ENCODE measurements at places on chromosomes 5 and 9. TPM values are rescaled to one million over a fixed set of nuclear protein-coding genes. Genes with fewer than 3 reads are reported as not detected.
A peak's percentile ranks its signal among the peaks of the same experiment; 100 is the strongest.

- DNase-seq = peak; percentile 76
Observed at GRCh38 chr9:96169484-96169883, 132.5 kb downstream of the HSD17B3 start.

GRCh38 chr5:168147568-168148360 lies 143.7 kb upstream of the WWC1 start:
- no peak for DNase-seq

DNA sequence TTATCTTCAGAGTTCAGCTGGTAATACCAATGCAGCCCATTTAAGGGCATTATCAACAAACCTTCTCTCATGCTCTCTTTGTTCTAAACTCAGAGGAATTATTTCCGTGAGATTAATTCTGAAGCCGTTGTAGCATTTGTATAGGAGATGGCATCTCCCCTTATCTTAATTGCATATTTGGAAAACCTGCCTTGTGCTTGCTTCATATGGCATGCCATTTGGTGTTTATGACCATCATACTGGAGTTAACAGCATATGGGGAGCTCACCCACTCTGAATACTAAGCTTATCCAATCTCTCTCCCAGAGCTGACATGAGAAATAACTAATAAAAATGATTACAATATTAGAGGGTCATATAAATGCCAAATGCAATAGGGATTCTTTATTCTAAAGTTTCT lies 243.2 kb downstream of the BRINP1 start:
- DNase-seq = no peak

GRCh38 chr9:31470051-31470450 lies 914.4 kb upstream of the ACO1 start:
- no peak for DNase-seq

DNA sequence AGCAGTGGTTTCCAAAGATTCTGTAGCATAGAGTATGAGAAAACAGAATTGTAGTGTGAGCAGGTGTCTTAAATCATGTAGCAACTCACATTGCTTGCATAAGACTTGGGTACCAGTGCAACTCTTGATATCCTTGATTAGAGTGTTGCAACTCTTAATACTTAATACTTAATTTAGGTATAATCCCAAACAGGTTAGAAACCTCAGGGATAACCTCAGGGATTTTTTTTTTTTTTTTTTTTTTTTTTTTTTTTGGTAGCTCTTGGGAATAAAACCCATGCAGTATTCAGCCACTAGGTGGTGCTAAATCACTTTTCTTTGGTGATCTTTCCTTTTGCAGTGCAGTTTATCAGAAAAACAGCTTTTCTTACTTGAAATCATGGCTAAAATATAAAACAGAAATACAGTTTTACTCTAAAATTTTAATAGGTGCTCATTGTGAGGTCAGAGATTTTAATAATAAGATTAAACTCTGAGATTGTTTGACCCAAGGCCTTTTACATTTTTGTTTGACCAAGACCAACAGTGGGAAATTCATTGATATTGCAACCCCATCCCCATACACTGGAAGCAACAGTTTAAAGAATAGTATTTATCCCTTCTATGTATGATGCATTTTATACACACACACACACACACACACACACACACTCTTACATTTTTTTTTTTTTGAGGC lies 55.3 kb downstream of the ERAP1 start:
- peak; percentile 35 for DNase-seq

DNA sequence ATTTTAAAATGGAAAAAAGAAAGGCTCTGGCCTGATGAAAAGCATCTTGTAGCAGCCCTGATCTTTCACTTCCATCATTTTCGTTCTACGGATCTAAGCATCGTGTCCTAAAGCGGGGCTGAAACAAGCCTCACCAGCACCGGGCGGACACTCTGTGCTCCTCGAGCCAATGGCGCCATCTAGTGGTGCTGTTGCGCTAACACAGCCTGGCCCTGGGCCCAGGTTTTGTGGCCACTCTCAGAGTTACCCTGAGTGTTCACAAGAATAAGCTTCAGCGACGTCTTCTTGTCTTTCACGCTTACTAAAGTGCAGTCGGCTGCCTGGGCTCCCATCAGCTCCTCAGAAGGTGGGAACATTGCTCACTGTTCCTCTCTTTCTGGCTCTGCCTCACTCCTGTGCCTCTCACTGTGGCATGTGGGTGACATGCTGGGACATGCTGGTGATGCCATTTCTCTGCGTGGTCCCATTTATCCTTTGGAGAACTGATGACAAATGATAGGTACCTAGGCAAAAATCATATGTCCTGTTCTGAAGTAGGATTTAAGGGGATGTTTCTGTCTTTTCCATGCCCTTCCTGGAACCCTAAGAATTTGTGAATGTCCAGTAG lies 32.7 kb downstream of the DMRT3 start:
- peak; percentile 50 for DNase-seq

DNA sequence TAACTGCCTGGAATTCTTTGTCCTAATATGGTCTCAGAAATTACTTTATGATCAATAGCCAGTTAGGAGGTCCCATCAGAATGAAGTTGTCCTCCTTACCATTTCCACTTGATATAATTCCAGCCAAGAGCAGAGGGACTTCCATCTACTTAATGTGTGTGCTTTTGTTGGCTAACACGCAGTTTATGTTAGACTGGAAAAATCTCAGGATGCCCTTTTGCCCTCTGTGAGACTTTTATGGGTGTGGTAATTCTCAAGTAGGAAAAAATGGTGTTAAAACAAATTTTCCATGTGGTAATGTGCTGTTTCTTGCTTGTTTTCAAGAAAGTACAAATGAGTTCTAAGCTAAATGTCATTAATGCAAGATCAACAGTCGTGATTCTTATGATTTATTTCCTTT lies 327.1 kb downstream of the MTRR start:
- DNase-seq = no peak

DNA sequence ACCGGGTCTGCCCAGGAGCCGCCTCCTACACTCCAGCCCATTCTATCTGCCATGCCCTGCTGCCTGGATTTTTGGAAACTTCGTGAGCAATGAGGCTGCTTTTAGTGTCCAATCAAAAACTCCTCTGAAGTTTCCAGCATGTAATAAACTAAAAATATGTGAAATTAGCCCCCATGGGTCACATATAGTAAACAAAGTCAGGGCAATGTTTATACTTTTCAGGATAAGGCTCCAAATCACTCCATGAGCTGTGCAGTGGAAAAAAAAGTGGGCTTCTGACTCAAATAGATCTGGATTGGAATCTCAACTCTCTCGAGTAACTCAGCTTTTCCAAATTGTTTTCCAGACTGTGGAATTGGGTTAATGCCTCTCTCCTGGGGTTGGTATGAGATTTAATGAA lies 68.2 kb downstream of the PIK3R1 start:
- no peak for DNase-seq

- DNase-seq = no peak
Observed at GRCh38 chr9:131275332-131276093, 797 bp downstream of the FAM78A start.

DNA sequence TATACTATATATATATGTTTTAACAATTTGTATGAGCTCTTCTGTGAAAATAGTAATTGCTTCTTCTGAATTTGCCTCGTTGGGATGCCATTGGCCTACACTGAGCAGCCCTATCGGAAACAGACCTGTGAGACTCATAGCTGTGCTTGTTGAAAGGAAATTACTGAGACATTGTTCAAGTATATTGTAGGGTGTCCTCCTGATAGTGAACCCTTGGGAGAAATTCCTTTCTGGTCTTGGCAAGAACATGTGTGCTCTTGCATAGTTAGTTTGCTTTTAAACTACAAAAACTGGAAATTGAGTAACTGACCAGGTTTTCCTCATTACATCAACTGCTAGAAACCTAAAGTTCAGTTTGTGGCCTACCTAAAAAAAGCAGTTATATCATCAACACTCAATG lies 160.9 kb downstream of the LURAP1L start:
- no peak for DNase-seq

The TRIM36 gene
- 1.0 TPM for total RNA-seq

DNA sequence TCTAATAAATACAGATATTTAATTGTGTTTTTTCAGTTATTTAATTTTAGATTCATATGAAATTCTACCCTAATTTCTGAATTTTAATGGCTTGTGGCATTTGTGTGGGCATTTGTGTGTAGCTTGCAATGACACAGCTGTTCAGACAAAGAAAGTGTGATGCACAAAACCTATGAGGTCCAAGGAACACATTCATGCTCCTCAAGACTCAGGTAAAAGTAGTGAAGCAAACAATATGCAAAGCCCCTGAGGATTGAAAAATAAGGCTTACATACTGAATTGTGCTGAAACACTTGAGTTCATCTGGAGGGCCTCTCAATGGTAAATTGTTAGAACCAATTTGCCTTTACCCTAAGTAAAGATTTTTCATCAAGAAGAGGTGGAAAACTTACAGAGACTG lies 28.1 kb downstream of the IL7R start:
- no peak for DNase-seq

- no peak for DNase-seq
Observed at GRCh38 chr5:64339769-64340168, 166.0 kb upstream of the RGS7BP start.

The PCDHA10 gene
- total RNA-seq = 0.03 TPM

DNA sequence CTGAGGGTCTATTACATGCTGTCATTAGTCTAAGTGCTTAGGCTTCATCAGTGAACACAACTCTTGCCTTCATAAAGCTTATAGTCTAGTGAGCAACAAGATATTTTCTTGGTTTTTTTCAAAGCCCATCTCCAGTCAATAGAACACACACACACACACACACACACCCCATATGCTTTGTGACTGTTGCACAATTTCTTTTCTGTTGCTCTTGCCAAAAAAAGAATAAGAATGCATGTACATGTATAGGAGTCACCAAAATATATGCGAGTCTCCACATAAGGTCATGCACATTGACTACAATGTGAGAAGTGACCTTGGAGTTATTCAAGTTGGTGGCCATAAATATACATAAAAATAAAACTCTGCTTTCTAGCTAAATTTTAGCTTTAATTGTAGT lies 351.5 kb upstream of the TLE4 start:
- no peak for DNase-seq

The RELL2 gene
- total RNA-seq = 2.7 TPM

The STARD4 gene
- 6.5 TPM for total RNA-seq

DNA sequence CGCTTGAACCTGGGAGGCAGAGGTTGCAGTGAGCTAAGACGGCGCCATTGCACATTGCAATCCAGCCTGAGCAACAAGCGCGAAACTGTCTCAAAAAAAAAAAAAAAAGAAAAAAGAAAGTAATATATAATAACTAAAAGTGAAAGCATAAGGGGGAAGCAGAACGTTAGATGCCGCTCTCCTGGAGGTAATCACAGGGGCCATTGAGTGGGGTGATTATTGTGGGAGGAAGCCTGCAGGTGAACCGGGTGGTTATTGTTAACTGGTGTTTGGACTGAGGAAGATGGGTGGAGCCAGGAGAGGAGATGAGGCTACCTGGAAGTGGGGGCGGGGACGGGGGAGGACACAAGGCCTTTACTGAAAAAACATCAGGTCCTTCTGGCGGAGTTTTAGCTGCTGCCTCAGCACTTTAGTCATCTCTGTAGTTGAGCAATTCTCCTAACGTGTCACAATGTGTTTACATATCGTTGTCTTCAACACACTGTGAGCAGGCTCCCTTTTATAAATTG lies 5.3 kb upstream of the TJP2 start:
- no peak for DNase-seq

The NELFB gene
- 92.6 TPM for total RNA-seq

- DNase-seq = peak; percentile 26
Observed at GRCh38 chr5:1799110-1799601, 481 bp downstream of the MRPL36 start.

The GPX3 gene
- total RNA-seq = 92.6 TPM

DNA sequence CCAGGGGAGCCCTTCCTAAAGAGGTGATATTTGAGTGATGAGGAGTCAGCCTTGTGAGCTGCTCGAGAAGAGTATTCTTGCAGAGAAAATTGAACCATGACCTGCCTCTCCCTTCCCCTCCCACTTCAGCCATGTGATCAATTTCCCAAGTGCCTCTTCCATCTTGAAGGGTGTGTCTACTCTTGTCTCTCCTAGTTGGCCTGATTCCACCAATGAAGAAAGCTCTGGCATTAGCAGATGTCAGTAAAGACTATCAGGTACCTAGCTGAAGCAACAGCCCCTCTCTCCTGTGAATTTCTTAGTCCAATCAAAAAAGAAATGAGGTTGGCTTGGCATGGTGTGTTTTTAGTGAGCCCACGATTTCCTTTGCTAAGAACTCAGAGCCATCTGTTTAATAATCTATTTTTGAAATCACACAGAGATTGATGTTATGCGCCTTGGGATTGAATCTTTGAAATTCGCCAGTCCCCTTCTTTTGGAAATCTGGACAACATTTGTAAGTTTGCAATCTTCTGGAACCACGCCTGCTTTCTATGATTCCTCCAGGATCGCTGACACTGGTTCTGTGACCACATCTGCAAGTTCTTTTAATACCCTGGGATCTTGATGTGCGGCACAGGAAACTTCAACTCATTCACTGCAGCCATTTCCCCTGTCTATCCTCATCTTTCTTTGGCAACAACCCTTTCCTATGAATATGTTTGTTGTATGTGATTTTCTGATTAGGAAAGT lies 404.6 kb downstream of the DMRT2 start:
- no peak for DNase-seq

DNA sequence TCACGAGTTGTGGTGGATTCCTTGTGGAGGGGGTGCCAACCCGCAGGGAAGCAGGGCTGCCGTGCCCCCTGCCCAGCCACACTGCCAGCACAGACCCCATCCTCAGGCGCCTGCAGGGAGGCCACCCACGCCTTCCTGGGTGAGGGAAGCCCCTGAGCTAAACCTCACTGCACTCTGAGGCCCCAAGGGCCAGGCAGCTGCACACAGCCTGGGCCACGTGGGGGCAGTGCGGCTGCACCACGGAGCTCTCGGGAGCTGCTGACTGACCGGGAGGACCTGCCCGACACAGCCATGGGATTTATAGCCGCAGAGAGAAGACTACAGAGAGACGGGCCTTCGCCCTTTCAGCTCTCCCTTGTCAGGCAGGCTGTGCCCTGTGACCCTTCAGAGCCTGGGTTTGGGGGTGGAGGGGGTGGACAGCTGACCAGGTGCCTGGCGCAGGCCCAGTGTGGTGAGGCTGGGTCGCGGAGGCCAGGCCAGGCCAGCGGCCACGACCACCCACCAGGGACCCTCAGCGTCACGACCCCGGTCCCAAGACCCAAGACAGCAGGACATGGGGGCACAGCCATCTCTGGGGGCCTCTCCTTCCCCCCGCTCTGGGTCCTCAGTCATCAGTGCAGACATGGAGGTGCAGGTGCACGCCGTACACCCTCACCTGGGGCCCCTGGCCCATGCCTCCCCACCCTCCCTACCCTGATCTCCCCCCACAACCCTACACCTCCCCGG lies 4.3 kb upstream of the AHRR start:
- DNase-seq = peak; percentile 40

The MZB1 gene
- total RNA-seq = not detected

DNA sequence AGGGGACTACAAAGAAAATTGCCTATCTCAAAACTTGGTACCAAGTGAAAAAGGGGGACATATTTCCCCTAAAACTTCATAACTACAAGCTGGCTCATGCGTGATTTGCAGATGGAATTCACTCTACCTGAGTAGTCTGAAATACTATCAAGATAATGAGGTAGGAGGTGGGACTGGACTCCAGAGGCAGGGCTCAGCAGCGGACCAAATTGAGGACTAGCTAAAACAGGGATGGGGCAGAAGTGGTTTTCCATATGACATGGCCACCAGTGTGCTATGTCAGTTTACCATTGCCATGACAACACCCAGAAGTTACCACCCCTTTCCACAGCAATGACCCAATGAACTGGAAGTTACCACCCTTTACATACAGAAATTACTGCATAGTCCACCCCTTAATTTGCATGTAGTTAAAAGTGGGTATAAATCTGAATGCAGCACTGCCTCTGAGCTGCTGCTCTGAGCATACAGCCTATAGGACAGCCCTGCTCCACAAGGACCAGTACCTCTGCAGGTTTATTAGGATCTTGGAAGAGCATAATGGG lies 30.4 kb upstream of the TESK1 start:
- no peak for DNase-seq

Data from Caki2 (cell line).